B cell (primary cell): ENCODE measurements at places on chromosomes 6 and 20.

- DNase-seq, result no peak
Observed at GRCh38 chr20:51022227-51022802, 592 bp downstream of the KCNG1 start.

GRCh38 chr6:111478749-111479148, 4.3 kb downstream of the REV3L start:
- DNase-seq, result peak; percentile 72

DNA sequence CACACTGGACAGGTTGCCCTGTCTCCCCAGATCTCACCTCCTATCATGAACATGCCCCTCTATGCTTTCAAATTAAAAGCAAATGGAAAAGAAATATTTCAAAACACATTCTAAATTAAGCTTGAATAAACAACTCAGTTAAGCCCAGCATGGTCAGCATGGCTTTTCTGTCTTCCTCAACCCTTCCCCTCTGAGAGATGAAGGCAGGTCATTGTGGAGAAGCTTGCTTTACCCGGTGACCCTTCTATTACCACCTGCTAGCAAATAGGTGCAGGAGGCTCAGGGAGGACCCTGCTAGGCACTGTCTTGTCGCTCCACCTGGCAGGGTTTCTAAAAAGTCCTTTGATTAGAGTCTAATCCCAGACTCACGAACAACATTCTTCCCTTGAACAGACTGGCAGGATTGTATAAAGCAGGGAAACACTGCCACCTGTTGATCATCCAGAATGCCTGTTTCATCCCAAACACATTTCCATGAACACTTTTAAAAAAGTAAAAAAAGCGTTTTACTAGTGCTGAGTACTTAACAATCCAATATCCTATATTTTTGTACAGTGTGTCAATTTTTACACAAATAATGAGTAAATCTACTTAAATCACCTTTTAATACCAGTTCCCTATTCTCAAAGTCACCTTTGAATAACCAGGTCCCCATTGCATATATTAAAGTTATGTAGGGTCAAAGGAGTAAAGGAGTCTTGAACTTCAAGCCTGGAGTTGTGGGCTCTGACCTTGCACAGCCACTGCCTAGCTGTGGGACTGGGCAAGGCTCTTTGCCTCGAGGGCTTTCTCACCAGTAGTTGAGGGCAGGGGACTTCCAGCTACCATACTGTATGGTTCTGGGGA, 75.5 kb downstream of the GPR6 start:
- DNase-seq, result peak; percentile 53

GRCh38 chr20:29762620-29763019, 1494.8 kb upstream of the DEFB115 start:
- DNase-seq, result no peak

DNA sequence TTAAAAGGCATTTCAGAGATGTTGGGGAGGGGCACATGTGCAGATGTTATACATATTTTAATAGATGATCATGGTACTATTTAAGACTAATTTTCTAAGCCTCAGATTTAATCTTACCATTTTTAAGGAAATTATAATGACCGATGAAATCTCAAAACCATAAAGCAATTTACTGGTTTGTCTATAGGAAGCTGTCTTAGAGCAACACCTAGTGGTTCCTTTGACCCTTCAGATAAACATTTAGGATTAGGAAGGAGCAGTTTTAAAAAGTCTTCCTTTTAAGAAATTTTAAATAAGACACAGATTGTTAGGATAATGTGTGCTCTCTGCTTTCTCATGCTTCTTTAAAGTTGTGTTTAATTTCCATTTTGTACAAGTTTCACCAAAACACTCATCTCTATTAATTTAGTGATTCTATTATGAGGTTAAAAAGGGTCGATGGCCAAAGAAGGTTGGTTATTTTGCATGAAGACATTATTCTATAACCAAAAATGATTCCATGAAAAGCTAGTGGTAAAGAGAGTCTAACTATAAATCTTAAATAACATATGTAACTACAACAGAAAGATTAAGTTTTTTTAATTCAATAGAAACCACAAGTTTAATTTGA, 376.4 kb downstream of the HACE1 start:
- DNase-seq, result no peak

GRCh38 chr6:151566557-151566956, 72.7 kb downstream of the CCDC170 start:
- DNase-seq, result no peak
